ENCODE measurements at places on chromosomes 3 and 15.

DNA sequence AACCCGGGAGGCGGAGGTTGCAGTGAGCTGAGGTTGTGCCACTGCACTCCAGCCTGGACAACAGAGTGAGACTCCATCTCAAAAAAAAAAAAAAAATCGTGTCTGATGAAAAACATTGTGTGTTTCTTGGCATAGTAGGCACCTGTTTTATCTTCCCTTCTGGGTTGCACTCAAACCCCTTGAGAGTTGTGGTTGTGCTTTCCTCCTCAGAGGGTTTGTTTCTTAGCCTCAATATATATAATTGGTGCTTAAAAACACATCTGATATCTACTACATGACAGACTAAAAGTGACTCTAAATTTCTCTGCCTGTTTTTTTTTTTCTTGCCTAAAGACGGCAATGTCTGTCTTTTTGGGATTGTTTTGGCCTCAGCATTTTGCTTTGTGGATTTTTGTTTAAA, 7.6 kb downstream of the NR1D2 start:
- no peak for DNase-seq

- DNase-seq = no peak
Observed at GRCh38 chr3:171671709-171672108, 138.6 kb downstream of the PLD1 start.

DNA sequence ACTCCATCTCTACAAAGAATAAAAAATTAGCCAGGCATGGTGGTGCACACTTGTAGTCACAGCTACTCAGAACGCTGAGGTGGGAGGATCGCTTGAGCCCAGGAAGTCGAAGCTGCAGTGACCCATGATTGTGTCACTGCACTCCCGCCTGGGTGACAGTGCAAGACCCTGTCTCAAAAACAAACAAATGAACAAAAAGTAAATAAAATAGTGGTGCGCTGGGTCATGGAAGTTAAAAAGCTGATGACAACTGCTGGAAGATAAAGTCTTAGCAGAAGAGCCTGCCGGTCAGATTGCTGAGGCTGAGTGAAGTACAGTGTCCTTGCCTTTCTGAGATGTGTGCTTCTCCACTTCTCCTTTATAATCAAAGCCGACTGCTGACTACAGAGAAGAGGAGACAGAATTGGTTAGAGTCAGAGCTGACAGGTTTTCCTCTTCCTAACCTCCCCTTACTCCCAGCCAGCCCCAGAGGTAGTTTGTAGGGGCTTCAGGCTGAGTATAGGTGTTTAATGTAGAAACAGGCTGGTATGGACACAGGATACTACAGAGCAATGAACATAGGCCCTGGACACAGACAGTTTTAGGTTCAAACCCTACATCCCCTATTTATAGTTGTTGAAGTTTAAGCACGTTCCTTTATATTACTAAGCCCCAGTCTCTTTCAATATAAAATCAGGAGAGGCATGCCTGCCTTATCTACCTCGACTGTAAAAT, 17.9 kb downstream of the HCLS1 start:
- DNase-seq = no peak

DNA sequence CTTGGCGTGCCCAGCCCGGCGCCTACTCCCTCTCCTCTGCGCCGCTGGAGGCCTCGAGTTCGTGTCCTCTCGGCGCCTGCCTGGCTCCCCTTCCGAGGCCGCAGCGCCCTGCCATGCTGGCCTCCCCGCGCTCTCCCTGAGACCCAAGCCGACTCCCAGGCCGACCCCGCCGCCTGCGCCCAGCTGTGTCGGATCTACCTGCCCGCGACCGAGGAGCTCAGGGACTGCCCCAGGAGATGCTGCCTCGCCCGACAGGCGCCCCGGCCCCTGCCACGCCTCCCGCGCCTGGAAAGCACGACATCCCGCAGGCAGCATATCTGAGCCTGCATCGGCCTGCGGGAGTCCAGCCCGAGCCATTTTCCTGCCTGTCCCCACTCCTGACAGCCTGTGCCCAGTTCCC, 16.1 kb downstream of the PAQR9 start:
- DNase-seq = no peak

DNA sequence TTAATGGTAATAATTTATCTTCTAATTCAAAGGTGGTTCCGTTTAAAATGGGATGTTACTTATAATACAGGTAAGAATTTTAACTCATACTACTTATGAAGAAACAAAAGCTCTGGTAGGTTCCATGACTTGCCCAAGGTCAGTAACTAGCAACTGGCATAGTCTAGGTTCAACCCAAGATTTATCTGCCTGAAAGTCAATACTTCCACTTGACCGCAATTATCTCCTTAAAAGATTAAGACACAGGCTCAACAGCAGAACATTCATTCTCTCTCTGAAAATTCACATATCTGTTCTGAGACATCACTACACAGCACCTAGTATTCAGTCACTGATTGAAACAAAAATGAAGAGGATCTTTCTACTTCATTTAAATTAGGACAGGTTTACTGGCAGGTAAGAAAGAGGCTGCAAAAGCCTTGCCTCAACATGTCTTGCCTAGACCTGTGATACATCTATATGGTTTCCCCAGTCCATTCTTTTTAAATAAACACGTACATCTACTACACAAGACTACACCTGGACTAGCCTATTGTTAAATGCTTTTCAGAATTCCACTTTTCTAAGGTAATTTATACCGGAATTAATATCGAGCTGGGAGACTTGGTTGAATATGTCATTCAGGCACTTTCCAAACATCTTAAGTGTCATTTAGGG, 1.2 kb downstream of the CSNK1G1 start:
- DNase-seq = no peak

DNA sequence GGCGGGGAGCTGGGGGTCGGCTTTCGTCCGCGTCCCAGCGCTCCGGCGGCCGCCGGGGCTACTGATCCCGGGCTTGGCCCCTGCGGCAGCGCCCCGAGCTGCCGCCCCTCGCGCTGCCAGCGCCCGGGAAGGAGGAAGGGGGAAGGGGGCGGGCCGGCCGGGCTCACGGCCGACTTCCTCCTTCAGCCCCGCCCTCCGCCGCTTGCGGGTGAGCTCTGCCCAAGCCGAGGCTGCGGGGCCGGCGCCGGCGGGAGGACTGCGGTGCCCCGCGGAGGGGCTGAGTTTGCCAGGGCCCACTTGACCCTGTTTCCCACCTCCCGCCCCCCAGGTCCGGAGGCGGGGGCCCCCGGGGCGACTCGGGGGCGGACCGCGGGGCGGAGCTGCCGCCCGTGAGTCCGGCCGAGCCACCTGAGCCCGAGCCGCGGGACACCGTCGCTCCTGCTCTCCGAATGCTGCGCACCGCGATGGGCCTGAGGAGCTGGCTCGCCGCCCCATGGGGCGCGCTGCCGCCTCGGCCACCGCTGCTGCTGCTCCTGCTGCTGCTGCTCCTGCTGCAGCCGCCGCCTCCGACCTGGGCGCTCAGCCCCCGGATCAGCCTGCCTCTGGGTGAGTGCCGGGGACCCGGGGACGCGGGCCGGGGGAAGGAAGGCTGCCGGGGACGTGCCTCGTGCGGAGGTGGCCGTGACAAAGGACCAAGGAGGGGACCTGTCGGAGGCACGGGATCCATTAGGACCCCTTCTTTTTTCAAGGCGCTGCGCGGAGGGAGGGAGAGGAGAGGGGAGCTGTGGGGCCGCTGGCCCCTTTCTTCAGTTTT, at the start of gene SEMA4B:
Gene SEMA4B (plus strand): TSS at position 201 of the 814 bp plus-strand sequence. CDS start 249 bp downstream, at position 450.
- peak; percentile 66 for DNase-seq

- DNase-seq = no peak
Observed at GRCh38 chr15:60423537-60423936, 25.8 kb upstream of the ANXA2 start.

DNA sequence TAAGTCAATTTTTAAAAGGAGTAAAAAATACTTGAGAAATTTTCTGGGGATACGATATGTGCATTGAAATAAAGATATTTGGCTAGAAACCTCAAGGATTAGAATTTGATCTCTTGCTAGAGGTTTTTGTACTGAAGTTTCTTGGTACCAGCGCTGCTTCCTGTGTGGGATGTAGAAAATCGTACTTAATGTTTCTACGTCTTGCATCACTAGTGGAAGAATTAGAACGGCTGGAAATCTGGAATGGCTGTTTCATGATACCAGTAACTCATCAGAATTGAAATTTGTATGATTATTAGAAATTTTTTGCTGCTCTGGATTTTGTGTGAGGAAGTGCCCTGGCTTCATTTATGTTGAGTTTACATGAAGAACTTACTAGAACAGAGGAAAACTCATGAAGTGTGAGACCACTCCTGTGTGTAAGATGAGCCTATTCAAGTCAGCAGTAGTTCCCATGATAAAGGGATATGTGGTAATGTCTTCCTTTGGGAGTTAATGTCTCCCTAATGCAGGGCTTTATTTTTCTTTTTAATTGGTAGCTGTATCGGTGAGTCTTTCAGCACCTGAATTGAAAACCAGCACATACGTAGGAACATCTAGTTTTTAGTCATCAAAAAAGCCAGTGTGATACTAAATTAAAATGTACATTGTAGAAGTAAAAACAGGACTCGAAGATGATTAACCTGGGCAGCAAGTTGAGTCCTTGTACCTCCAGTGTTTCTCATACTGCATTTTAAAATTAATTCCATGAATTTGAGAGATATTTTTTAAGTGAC, 3.2 kb downstream of the KBTBD8 start:
- no peak for DNase-seq

- no peak for DNase-seq
Observed at GRCh38 chr3:190325923-190326322, 3.7 kb upstream of the CLDN1 start.

GRCh38 chr15:101556273-101556672, 66.8 kb upstream of the PCSK6 start:
- DNase-seq = no peak

DNA sequence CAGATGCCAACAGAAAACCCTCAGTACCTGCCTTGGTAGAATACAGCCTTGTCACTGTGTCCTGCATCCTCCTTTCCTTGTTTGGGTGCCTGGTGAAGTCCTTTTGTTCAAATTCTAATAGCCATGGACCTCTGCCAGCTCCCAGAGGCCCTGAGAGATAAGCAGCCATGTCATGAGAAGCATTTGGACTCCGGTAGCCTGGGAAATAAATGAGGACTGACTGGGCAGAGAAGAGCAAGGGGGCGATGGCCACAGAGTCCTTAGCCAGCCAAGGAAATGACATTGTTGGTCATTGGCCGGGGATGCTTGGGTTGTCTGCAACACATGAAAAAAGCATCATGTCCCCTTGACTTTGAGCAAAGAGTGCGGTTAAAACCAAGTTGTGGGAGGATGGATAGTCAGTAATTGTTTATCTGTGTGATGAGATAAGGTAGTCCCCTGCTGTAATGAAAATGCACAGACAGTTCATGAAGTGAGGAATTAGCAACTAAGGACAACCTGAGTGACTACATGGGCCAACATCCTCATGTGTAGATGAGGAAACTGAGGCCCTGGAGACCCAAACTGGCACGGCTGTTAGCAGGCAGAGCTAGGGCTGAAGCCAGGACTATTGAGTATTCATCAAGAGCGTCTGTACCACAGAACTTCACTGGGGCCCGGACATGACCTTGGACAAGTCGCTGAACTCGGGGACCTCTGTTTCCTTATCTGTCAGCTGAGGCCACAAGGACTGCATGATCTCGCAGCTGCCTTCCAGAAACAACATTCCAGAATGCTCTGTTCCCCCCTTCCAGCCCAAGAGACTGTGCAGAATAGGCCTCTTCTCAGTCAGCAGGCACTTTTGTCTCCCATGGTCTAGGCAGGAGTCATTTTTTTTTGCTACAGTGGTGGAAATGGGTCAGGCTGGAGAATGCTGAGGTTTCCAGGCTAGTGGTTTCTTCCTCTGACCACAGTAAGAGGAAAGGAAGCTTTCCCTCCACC, 90.5 kb upstream of the CTDSPL start:
- DNase-seq = no peak

DNA sequence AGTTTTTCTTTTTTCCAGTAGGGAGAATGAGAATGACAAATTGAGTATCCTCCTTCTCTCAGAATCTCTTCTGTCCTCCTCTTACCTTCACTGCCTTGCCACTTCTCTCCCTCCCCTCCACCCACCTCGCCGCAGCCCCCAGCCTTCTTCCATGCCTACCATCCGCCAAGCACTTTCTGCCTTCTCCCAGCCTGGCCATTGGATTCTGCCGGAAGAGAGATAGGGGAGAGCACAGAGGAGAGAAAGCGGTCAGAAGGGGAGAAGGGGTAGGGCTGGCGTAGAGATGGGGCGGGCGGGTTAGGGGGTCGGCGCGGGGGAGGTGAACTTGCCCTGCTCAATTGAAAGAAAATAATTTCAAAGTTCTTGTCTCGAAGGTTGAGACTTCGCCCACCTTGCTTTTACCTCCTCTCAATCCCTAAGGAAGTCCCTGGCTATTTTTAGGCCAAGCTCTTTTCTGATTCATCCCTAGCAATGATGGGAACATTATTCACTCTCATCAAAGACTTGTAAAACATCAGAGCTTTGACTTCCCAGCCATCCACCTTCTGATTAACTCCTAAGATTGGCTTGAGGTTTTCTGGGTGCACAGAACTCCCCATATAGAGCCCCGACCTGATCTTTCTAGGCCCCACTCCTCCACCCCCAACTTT, 811 bp downstream of the C3orf52 start:
- no peak for DNase-seq

- no peak for DNase-seq
Observed at GRCh38 chr3:22994781-22995180, 208.3 kb upstream of the UBE2E2 start.

- DNase-seq = no peak
Observed at GRCh38 chr3:160698599-160699195, 21.7 kb downstream of the ARL14 start.

GRCh38 chr3:14284694-14285547, 106.3 kb downstream of the LSM3 start:
- DNase-seq = no peak

GRCh38 chr15:49908933-49909295, 210.1 kb downstream of the ATP8B4 start:
- DNase-seq = no peak

- no peak for DNase-seq
Observed at GRCh38 chr3:133066026-133066425, 27.8 kb downstream of the TMEM108 start.

DNA sequence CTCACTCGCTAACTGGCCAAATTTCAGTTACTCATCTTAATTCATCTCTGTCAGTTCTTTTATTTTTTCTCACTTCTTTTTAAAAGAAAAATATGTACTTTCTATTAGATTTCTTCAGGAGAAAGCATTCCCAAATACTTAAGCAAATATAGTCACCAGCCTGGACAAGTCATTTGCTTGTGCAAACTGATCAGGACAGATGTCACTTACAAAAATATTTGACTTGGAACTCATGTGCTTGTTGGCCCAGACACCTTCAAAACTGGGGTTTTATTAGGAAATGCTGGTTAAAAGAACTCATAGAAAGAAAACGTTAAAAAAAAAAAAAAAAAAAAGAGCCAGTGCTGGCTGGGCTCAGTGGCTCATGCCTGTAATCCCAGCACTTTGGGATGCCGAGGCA, 31.3 kb upstream of the FOXP1 start:
- no peak for DNase-seq

GRCh38 chr15:82950746-82951370, 1.7 kb downstream of the HOMER2 start:
- no peak for DNase-seq

- no peak for DNase-seq
Observed at GRCh38 chr3:17765819-17766472, 23.5 kb upstream of the TBC1D5 start.

DNA sequence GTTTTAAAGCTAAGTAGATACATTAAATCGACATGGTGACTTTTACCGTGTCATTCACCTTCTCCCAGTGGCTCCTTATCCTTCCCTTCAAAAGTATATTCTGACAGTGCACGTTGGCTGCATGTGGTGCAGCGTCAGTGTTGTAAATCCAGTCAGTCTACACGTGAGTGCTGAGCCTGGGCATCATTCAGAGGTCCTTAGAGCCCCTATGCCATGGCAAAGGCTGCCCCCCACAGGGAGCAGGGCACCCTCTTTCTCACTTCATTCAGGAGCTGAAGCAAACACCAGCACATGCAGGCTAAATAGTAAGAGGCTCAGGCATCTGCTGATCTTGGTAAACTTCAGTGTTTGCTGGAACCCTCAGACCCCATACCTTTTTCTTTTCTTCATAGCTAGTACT, 43.3 kb downstream of the RASGRP1 start:
- DNase-seq = no peak
